Naive thymus-derived CD4-positive, alpha-beta T cell (primary cell): ENCODE measurements at places on chromosomes 7 and 10. TPM values are rescaled to one million over a fixed set of nuclear protein-coding genes. Genes with fewer than 3 reads are reported as not detected.

DNA sequence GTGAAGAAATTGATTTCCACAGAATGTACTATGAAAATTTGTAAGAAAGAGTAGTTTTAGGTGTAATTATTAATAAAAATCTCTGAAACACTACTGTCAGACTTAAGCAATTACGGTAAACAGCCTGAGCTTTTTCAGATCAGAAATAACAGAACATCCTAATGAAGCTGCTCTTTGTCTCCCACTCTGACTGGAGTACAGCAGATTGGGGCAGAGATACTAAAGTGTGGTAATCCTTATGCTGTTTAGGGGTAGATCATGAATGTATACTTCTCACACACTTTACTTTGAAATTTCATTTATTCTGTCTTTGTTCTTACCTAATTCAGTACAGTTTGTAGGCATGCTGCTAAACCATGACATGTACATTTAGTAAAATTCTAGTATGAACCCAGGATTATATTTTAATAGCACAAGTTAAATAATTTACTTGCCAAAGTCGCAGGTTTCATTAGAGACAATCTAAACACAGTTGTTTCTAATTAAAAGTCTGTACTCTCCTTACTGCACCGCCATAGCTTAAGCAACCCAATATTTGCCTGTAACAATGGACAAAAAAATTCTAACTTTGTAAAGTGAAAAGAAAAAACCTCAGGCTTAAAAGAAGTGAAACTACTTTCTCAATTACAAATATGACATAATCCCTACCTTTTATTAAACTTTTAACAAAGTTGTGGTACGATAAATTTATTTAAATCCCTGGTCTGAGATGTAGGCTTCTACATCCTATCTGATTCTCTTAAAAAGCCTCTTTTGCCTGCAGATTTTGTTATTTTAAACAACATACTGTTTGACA is 88.8 kb downstream of the KMT2E start:
- no peak for DNase-seq

GRCh38 chr7:47978790-47979144 is 648 bp downstream of the HUS1 start:
- DNase-seq = no peak

Gene AMPH
- total RNA-seq = not detected

- no peak for DNase-seq
Observed at GRCh38 chr10:110684800-110685446, 40.8 kb downstream of the RBM20 start.

GRCh38 chr10:14736600-14737081 is 38.1 kb downstream of the FAM107B start:
- DNase-seq = no peak

- no peak for DNase-seq
Observed at GRCh38 chr10:59838085-59838789, 68.1 kb downstream of the CCDC6 start.

Gene MALSU1
- 32.7 TPM for total RNA-seq

Gene VSTM4
- not detected for total RNA-seq

Gene CHCHD3
- 44.6 and 50.9 TPM in 2 replicates for total RNA-seq

DNA sequence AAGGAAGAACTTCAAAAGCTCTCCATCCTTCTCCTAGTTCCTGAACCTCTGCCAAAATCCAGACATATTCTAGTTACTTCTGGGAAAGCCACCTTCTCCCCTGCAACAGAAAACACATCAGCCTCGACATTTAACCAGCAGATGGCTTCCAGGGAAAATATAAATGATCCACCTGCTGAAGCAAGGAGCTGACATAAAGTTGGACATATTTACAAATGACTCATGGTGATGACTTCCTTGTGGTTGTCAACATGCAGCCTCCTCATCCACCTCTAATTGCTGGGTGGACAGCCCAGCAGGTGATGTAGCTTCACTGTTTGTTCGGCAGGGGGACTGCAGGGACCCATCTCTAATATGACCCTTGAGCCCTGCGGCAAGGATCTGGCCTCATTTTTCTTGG is 266.0 kb downstream of the C7orf25 start:
- no peak for DNase-seq

GRCh38 chr7:140249036-140249806 is 72.4 kb upstream of the KDM7A start:
- DNase-seq = no peak

Gene KIAA1549
- total RNA-seq = 0.51 and 0.56 TPM in 2 replicates

DNA sequence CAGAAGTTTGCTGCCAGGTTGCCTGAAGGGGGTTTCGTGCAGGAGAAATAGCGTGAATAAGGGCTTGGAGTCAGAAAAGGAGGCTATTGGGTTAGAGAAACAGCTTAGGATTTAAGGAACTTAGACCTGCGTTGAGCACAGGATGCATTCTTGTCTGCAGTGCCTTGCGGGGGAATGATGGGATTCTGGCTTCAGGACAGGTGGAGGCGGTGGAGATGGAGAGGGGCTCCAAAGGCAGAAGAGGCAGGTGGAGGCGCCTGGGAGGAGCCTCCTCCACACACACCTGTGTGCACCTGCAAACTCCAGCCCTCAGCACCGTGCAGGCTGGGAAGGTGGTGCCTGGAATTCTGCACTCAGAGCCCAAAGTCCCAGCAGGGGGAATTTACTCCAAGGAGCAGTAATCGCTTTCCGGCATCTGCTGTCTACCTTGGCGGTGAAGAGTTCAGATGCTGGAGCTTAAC is 1.8 kb downstream of the CLIP2 start:
- no peak for DNase-seq

DNA sequence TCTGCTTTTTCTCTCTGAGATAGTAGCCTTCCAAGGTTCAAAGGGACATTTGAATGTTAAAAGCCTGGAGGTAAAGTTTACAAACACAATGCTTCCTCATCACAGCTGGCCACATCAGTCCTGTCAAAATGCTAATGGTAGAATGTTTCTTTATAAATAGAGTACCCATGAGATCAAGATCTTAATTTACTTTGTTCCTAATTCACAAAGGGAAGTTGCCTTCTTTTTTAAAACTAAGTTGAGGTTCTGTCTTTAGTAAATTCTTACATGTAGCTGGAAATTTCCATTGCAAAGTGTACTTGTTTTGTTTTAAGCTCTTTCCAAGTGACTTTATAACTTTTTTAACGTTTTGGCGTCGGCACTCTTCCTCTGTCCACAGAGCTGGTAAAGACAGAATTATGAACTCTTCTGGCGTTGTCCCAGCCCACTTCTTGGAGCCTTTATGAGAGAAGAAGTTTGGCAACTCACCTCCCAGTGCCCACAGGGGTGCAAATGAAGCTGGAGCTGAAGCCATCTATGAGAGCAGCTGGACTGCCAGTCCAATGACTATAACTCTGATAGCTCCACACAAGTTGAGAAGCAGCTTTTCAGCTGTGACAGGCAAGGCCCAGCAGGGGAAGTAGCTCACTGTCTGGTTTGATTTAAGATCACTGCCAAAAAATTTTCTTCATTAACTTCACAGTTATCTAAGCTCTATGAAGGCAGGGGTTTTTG is 23.3 kb downstream of the FZD1 start:
- DNase-seq = no peak

DNA sequence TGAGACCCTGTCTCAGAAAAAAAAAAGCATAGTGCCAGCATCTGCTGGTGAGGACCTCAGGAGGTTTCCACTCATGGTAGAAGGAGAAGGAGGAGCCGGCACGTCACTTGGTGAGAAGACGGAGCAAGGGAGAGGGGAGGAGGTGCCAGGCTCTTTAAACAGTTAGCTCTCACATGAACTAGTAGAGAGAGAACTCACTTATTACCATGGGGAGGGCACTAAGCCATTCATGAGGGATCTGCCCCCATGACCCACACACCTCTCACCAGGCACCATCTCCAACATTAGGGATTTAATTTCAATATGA is 62.9 kb upstream of the VKORC1L1 start:
- no peak for DNase-seq

Gene UCN3
- total RNA-seq = not detected

- no peak for DNase-seq
Observed at GRCh38 chr7:133675510-133676218, 422.8 kb downstream of the EXOC4 start.

Gene LMOD2
- total RNA-seq = not detected

- DNase-seq = no peak
Observed at GRCh38 chr7:150313367-150313809, 9.8 kb upstream of the LRRC61 start.

DNA sequence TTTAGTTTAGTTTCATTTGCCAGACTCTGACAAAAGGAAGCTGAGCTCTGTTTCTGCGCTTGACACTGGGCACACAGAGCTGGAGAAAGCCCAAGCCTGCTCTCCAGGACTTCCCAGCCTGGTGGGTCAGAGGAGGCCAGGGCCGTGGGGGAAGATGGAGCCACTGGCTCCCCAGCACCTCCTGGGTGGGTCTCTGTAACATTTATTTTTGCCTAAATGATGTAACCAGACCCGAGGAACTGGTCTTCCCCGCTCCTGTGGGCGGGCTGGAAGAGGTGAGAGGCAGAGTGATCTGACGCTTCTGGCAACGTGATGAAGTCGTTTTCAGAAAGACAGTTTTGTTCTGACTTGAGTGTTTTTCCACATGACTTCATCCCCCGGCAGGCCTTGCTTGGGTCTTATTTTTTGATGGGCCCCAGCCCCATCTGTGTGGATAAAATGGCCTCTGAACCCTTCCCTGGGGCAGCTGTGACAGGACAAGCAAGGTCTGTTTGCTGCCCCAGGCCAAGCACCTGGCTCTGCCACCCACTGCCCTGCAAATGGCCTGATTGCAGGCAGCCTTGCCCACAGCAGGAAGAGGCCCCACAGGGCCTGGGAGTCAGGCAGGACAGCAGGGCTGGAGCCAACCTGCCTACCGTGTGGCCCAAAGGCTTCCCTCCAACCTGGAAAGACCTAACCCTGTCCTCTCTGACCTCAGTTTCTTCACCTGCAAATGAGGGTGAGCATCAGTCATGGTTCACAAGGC is 304.9 kb upstream of the ZMIZ1 start:
- no peak for DNase-seq

- no peak for DNase-seq
Observed at GRCh38 chr10:16640153-16640552, 118.5 kb upstream of the C1QL3 start.

DNA sequence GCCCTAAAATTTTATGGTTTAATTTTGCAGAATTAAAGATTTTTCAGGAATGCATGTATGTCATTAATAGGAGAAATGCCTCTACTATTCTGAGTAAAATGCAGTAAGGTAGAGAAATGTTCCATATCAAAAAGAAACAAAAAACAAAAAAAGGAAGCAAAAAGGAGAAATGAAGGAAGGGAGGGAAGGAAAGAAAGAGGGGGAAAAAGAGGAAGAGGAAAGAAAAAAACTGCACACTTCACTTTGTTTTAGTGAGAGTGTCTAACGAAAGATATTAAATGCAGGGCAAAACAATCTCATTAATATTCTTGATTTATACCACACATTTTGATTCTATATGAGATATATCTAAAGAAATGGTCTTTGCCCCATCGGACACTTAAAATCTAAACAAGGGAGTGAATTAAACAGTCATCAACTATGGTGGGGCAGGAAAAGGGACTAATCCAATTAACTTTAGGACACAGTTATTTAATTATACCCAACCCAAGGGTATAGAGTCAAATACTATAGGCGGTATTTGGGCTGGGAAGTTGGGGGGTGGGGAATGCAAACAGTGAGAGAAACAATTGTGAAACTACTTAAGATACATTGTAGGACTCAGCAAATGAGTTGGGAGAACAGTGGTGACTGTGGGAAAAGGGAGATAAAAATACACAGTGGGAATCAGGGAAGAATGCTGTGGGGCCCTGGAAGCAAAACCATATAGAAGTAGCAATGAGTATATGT is 27.0 kb downstream of the IMMP2L start:
- no peak for DNase-seq

- peak; percentile 49 for DNase-seq
Observed at GRCh38 chr10:8059191-8059936, 4.9 kb downstream of the GATA3 start.

Gene ADAMTS14
- not detected for total RNA-seq

DNA sequence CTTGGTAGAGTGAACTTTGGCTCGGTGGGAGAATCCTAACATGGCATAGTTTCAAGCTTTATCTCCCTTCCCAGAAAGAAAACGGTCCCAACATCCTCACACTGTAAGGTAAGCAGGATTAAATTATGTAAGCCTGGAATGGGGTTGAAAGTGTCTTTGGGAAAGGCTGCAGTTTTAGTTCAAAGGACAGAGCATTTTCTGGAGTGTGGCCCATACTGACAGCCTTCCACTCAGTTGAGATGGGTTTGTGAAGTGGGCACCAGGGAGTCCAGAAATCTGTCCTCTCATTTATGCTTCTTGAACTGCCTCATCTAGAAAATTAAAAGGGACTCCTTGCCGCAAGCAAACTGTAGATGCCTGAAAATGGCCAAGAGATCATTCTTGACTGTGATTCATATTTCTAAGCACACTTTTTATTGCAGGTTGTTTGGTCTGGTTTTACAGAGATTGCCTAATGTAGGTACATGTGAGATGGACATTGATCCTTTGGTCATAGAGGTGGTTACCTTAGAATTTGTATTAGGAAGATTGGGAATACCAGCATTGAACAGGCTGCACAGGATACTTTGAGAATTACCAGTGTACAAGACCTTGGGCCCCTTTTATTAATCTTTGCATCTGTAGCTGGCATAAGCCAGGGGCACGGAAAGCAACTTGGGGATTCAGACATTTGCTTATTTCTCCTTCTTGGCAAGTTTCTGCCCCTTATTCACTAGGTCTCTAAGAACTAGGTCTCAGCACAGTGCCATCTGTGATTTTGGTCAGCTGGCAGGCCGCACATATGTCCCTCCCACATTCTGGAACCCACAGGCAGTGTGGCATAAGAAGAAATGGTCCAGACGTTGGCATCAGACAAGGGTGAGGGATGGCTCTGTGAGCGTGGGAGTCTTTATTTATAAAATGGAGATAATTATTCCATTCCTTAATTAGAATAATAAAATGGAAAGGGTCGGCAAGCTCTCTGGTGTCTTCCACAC is 125.9 kb downstream of the GLCCI1 start:
- no peak for DNase-seq

GRCh38 chr7:101740981-101741725 is 76.3 kb upstream of the CUX1 start:
- no peak for DNase-seq

GRCh38 chr10:19310066-19310465 is 261.5 kb downstream of the MALRD1 start:
- no peak for DNase-seq
